Type B pancreatic cell (in vitro differentiated cells): ENCODE measurements at places on chromosomes 16 and 17. TPM values are rescaled to one million over a fixed set of nuclear protein-coding genes. Genes with fewer than 3 reads are reported as not detected.
A peak's percentile ranks its signal among the peaks of the same experiment; 100 is the strongest.

OSGIN1 gene
- total RNA-seq = 4.0 and 15.5 TPM in 2 replicates

PIK3R6 gene
- total RNA-seq = not detected in 2 replicates

CD300A gene
- 0.43 TPM in 1 of 2 replicates, not detected in the other for total RNA-seq

CDRT15 gene
- not detected in 2 replicates for total RNA-seq

TCAP gene
- total RNA-seq = 1.5 and 2.4 TPM in 2 replicates

HS3ST2 gene
- total RNA-seq = 0.12 and 0.51 TPM in 2 replicates

PPM1E gene
- 1.1 and 3.6 TPM in 2 replicates for total RNA-seq

HBA2 gene
- not detected in 2 replicates for total RNA-seq

- no peak for DNase-seq
- peaks cover 42% of the 10 kb centered on the region for H3K27me3 ChIP-seq
- H3K4me3 ChIP-seq = peak overlapping the region; percentile 87
- no peaks in the 10 kb centered on the region for H3K4me1 ChIP-seq
- no peak overlapping the region for H3K27ac ChIP-seq
Measured at GRCh38 chr16:31487720-31488467, 5.0 kb downstream of the SLC5A2 start.

DNA sequence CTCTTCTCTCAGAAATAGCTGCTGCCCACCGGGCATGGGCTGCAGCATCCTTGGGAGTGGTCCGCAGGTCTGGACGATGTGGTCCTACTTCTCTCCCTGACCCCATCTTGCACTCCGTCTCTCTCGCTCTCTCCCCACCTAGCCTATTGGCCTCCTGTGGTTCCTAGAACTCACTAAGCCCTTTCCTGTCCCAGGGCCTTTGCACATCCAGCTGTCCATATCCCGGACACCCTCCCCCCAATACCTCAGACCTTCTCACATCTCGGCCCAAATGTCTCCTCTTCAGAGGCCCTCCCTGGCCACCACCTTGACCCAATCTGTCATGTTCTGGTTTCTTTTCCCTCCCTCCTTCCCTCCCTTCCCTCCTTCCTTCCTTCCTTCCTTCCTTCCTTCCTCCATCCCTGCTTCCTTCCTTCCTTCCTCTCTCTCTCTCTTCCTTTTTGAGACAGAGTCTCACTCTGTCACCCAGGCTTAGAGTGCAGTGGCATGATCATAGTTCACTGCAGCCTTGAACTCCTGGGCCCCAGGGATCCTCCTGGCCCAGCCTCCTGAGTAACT, 4.5 kb downstream of the SLC4A1 start:
- peaks cover under 1% of the 10 kb centered on the region for H3K4me1 ChIP-seq
- no peak for DNase-seq
- peaks cover 16% of the 10 kb centered on the region for H3K27me3 ChIP-seq
- H3K4me3 ChIP-seq = no peak overlapping the region
- no peak overlapping the region for H3K27ac ChIP-seq

DNA sequence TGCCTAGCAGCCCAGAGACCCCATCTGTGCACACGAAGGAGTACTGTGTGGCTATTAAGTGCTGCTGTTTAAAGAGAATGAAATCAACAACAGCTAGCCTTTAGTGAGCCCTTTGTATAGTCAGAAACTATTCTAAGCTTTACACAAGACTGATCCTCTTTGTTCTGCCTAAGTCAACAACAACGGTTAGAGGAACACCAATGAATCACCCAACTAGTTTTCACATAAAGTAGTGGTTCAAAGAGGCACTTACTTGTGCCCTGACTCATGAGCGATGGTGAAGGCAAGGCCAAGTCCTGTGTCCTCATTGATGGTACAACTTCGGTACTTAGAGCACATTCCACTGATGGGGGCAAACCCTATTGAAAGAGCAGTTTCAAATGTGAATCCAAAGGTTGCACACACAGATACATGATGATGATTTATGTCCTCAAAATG, 75.8 kb downstream of the ADAMTS18 start:
- peaks cover 9% of the 10 kb centered on the region for H3K4me1 ChIP-seq
- DNase-seq = no peak
- H3K4me3 ChIP-seq = no peak overlapping the region
- H3K36me3 ChIP-seq = no peaks in the 10 kb centered on the region

DNA sequence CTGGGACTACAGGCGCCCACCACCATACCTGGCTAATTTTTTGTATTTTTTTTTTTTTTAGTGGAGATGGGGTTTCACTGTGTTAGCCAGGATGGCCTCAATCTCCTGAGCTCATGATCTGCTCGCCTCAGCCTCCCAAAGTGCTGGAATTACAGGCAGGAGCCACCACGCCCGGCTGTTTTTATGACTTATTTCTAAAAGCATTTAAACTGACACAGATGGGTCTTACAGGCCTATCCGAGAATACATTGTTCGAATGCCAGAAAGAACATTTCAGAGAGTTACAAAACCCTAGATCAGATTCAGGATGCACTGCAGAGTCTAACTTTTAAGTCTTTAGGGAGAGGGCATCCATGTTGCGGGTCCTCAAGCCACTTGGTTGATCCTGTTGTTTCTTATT, 234.7 kb upstream of the MAF start:
- no peak overlapping the region for H3K4me3 ChIP-seq
- no peak for DNase-seq
- no peak overlapping the region for H3K27ac ChIP-seq
- H3K36me3 ChIP-seq = no peaks in the 10 kb centered on the region
- no peaks in the 10 kb centered on the region for H3K27me3 ChIP-seq

DNA sequence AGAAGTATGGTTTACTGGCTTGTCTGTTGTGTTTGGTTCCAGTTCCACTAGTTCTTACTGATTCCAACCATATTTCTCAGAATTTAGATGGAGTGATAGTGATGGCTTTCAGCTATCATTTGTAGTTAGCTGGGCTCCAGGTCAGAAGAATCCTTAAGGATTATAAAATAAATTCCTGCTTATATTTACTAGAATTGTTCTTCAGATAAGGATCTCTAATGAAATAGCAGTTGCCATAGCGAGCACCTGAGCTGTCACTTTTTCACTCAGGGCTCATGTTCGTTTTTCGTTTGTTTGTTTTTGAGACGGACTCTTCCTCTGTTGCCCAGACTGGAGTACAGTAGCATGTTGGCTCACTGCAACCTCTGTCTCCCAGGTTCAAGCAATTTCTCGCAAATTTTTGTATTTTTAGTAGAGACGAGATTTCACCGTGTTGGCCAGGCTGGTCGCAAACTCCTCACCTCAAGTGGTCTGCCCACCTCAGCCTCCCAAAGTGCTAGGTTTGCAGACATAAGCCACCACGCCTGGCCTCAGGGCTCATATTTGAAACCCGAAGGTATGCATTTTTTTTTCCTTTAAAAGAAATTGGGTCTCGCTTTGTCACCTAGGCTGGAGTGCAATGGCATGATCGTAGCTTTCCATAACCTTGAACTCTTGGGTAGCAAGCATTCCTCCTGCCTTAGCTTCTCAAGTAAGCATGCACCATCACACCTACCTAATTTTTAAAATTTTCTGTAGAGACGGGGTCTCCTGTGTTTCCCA, 42.9 kb downstream of the PAFAH1B1 start:
- H3K36me3 ChIP-seq = peaks cover 23% of the 10 kb centered on the region
- H3K4me3 ChIP-seq = no peak overlapping the region
- no peaks in the 10 kb centered on the region for H3K27me3 ChIP-seq
- H3K27ac ChIP-seq = peak overlapping the region; percentile 28
- DNase-seq = no peak

GRCh38 chr17:75088465-75089417, 987 bp downstream of the SLC16A5 start:
- peaks cover 51% of the 10 kb centered on the region for H3K4me1 ChIP-seq
- H3K27ac ChIP-seq = peak overlapping the region; percentile 87
- peak overlapping the region; percentile 82 for H3K4me3 ChIP-seq
- no peaks in the 10 kb centered on the region for H3K27me3 ChIP-seq
- DNase-seq = no peak
- H3K36me3 ChIP-seq = no peaks in the 10 kb centered on the region

- DNase-seq = no peak
- H3K4me1 ChIP-seq = peaks cover 4% of the 10 kb centered on the region
- no peak overlapping the region for H3K27ac ChIP-seq
- no peaks in the 10 kb centered on the region for H3K36me3 ChIP-seq
- H3K27me3 ChIP-seq = peaks cover 66% of the 10 kb centered on the region
Measured at GRCh38 chr17:58534331-58534730, 19.9 kb upstream of the MTMR4 start.

- DNase-seq = peak; percentile 84
- peaks cover 24% of the 10 kb centered on the region for H3K4me1 ChIP-seq
- H3K36me3 ChIP-seq = no peaks in the 10 kb centered on the region
- H3K27ac ChIP-seq = peak overlapping the region; percentile 85
Measured at GRCh38 chr17:74430706-74431567, 951 bp upstream of the GPRC5C start.

GRCh38 chr17:34401165-34401564, 38.1 kb upstream of the CCL1 start:
- H3K4me1 ChIP-seq = no peaks in the 10 kb centered on the region
- H3K27me3 ChIP-seq = peaks cover 18% of the 10 kb centered on the region
- no peak for DNase-seq
- no peaks in the 10 kb centered on the region for H3K36me3 ChIP-seq
- H3K4me3 ChIP-seq = no peak overlapping the region
- H3K27ac ChIP-seq = no peak overlapping the region

DNA sequence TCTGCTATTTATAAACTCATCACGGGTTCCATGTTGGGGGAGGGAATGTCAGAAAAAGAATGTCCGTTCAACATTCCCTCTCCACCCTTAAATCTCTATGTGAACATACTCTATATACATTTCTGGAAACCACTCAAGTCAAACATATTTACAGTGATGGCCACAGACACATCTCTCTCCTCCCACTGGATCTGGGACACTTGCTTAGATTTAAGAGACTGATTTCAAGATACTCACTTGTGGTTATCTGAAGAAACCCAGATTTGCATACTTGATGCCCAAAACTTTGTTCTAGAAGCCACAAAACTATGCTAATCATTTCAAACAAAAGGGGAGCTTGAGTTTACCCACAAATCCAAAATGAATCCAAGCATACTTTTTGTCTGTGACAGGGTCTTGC, 182.9 kb upstream of the SOX9 start:
- no peaks in the 10 kb centered on the region for H3K4me1 ChIP-seq
- H3K4me3 ChIP-seq = no peak overlapping the region
- DNase-seq = no peak
- no peaks in the 10 kb centered on the region for H3K36me3 ChIP-seq

GRCh38 chr16:48321317-48322036, 63.7 kb downstream of the SIAH1 start:
- H3K4me1 ChIP-seq = no peaks in the 10 kb centered on the region
- no peaks in the 10 kb centered on the region for H3K27me3 ChIP-seq
- H3K36me3 ChIP-seq = peaks cover 21% of the 10 kb centered on the region
- H3K4me3 ChIP-seq = no peak overlapping the region
- DNase-seq = no peak
- no peak overlapping the region for H3K27ac ChIP-seq

DNA sequence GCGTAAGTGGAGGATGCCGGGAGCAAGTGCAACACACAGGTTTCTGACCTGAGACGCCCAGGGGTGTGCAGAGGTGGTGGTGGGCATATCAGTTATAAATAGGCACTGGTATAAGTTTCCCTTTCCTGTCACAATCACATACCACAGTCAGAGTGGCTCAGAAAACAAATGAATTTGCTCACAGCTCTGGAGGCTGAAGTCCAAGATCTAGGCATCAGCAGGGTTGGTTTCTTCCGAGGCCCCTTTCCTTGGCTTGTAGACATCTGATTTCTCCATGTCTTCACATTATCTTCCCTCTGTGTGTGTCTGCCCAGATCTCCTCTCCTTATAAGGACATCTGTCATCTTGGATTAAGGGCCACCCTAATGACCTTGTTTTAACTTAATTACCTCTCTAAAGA, 250.5 kb upstream of the TNRC6C start:
- H3K4me1 ChIP-seq = no peaks in the 10 kb centered on the region
- DNase-seq = no peak

DNA sequence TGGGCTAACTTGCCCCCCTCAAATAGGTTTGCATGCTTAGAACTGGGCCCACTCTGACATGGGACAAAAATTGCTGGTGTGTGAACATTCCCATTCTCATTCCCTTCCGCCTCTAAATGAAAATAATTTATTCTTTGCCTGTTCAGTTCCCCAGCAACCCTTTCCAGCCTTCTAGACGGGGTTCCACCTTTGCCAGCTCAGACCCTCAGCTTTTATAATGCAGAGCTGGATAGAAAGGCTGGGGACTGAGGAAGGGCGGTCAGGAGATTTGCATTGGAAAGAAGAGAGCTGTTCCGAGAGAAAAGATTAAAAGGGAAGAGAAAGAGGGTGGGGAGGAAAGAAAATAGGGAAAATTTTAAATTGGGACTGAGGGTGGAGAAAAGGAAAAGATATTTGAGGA, 151.1 kb upstream of the WSCD1 start:
- H3K4me1 ChIP-seq = peaks cover 3% of the 10 kb centered on the region
- H3K27ac ChIP-seq = no peak overlapping the region
- no peak for DNase-seq
- H3K36me3 ChIP-seq = no peaks in the 10 kb centered on the region
- H3K27me3 ChIP-seq = peaks cover 3% of the 10 kb centered on the region

DNA sequence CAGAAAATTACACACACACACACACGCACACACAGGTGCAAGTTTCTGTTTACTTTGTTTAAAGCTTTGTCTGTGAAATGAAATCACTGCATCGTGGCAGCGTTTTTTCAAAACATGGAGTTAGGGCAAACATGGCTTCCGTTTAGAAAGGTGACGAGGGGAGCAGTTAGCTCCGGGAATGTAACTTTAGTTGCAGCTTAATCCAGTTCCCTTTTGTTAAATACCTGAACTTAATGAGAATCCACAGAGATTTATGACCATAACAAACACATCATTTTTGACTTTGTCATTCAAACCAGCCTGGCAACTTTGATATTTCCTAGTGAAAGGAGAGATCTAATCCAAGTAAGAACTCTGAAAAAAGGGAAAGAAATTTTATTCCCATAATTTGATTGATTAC, 12.1 kb downstream of the HS3ST3A1 start:
- peak overlapping the region; percentile 34 for H3K27ac ChIP-seq
- H3K27me3 ChIP-seq = peaks cover 8% of the 10 kb centered on the region
- H3K36me3 ChIP-seq = peaks cover 7% of the 10 kb centered on the region
- H3K4me1 ChIP-seq = peaks cover 29% of the 10 kb centered on the region
- no peak for DNase-seq

- H3K27ac ChIP-seq = no peak overlapping the region
- no peak for DNase-seq
- no peaks in the 10 kb centered on the region for H3K36me3 ChIP-seq
- no peaks in the 10 kb centered on the region for H3K4me1 ChIP-seq
Measured at GRCh38 chr17:82061047-82061925, 4.3 kb downstream of the DUS1L start.

GRCh38 chr17:27240086-27240801, 53.7 kb upstream of the WSB1 start:
- peak overlapping the region; percentile 87 for H3K4me3 ChIP-seq
- peaks cover 30% of the 10 kb centered on the region for H3K4me1 ChIP-seq
- peak overlapping the region; percentile 99 for H3K27ac ChIP-seq
- DNase-seq = no peak
- H3K27me3 ChIP-seq = no peaks in the 10 kb centered on the region

DNA sequence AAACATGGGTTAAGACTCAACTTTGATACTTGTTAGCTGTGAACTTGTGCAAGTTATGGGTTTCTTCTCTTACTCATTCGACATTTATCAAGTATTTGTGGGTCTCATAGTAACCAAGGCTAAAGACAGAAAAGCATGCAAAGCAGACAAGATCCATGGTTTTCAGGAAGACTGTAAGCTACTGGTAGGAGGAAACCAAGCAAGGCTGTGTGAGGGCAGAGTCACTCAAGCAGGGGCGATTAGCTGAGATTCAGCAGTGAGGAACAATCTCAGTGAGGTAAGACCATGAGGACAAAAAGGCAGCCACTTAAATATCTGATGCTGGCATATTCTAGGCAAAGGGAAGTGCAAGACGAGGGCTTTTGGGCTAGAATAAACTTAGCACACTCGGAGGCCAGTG, 29.5 kb downstream of the MBTD1 start:
- peaks cover 9% of the 10 kb centered on the region for H3K4me1 ChIP-seq
- no peak overlapping the region for H3K4me3 ChIP-seq
- peaks cover 20% of the 10 kb centered on the region for H3K36me3 ChIP-seq
- H3K27me3 ChIP-seq = no peaks in the 10 kb centered on the region
